Mammary microvascular endothelial cell (primary cell): ENCODE measurements at places on chromosomes 7 and 10. TPM values are rescaled to one million over a fixed set of nuclear protein-coding genes. Genes with fewer than 3 reads are reported as not detected.

The TDRD1 gene
- total RNA-seq = 0.07 TPM in 1 of 2 replicates, not detected in the other

The LAMB4 gene
- 0.10 and 0.13 TPM in 2 replicates for total RNA-seq

The PVRIG gene
- not detected in 2 replicates for total RNA-seq

The IMPDH1 gene
- 110 and 121 TPM in 2 replicates for total RNA-seq

The NME8 gene
- total RNA-seq = not detected in 2 replicates

The C7orf57 gene
- total RNA-seq = 0.15 and 0.20 TPM in 2 replicates

The UPF2 gene
- 13.9 and 15.3 TPM in 2 replicates for total RNA-seq

The HUS1 gene
- 22.8 and 41.6 TPM in 2 replicates for total RNA-seq

The AKR1C8 gene
- not detected in 2 replicates for total RNA-seq

The HOXA4 gene
- total RNA-seq = 6.2 and 8.8 TPM in 2 replicates

The ASIC3 gene
- not detected in 2 replicates for total RNA-seq

The CRYGN gene
- total RNA-seq = 0.05 TPM in 1 of 2 replicates, not detected in the other

The PAPSS2 gene
- total RNA-seq = 69.5 and 76.1 TPM in 2 replicates

The OR2A42 gene
- under 0.01 TPM in 1 of 2 replicates, not detected in the other for total RNA-seq

The PTPRZ1 gene
- total RNA-seq = not detected in 2 replicates

The ASB10 gene
- total RNA-seq = not detected in 2 replicates

The CHN2 gene
- total RNA-seq = 0.67 and 2.7 TPM in 2 replicates

The NEUROG3 gene
- total RNA-seq = not detected in 2 replicates

The ZNHIT1 gene
- total RNA-seq = 176 and 199 TPM in 2 replicates

The ZNF727 gene
- 0.07 TPM in 1 of 2 replicates, not detected in the other for total RNA-seq

The CFAP69 gene
- total RNA-seq = 0.27 and 0.74 TPM in 2 replicates

The C10orf90 gene
- total RNA-seq = not detected in 2 replicates

The SFR1 gene
- 13.3 and 13.7 TPM in 2 replicates for total RNA-seq

The RASSF4 gene
- 2.2 and 2.5 TPM in 2 replicates for total RNA-seq

The POLR1F gene
- total RNA-seq = 21.0 and 22.4 TPM in 2 replicates

The TMEM213 gene
- total RNA-seq = not detected in 2 replicates

The MMRN2 gene
- total RNA-seq = 199 and 215 TPM in 2 replicates

The OR6V1 gene
- not detected in 2 replicates for total RNA-seq

The TMEM130 gene
- total RNA-seq = not detected in 2 replicates

The SMKR1 gene
- total RNA-seq = 0.30 and 1.2 TPM in 2 replicates

The KLF14 gene
- not detected in 2 replicates for total RNA-seq

The LUC7L2 gene
- 34.9 and 39.6 TPM in 2 replicates for total RNA-seq

The BICC1 gene
- total RNA-seq = 0.15 TPM in 1 of 2 replicates, not detected in the other

The GPR15LG gene
- not detected in 2 replicates for total RNA-seq

The ZNF680 gene
- 3.7 and 6.1 TPM in 2 replicates for total RNA-seq

The AASS gene
- 10.3 and 11.2 TPM in 2 replicates for total RNA-seq

The SPDYE2 gene
- not detected in 2 replicates for total RNA-seq

The GPR26 gene
- total RNA-seq = not detected in 2 replicates

The SCART1 gene
- total RNA-seq = under 0.01 and 0.25 TPM in 2 replicates

The OPN4 gene
- total RNA-seq = not detected in 2 replicates

The HBP1 gene
- total RNA-seq = 66.8 and 67.9 TPM in 2 replicates

The SPDYE9 gene
- not detected in 2 replicates for total RNA-seq

The CYP3A5 gene
- total RNA-seq = not detected in 2 replicates

The AUTS2 gene
- total RNA-seq = 0.20 and 1.2 TPM in 2 replicates

The DNTT gene
- total RNA-seq = not detected in 2 replicates

The PHKG1 gene
- total RNA-seq = not detected in 2 replicates

The OR9A4 gene
- not detected in 2 replicates for total RNA-seq

The PRRT4 gene
- not detected in 2 replicates for total RNA-seq

The BHLHA15 gene
- total RNA-seq = 0.27 and 3.1 TPM in 2 replicates

The MSS51 gene
- total RNA-seq = 0.30 and 0.40 TPM in 2 replicates

The ELN gene
- total RNA-seq = 0.25 and 1.8 TPM in 2 replicates

The NPFFR1 gene
- total RNA-seq = not detected in 2 replicates

The AIMP2 gene
- 96.9 and 101 TPM in 2 replicates for total RNA-seq

The MNX1 gene
- not detected in 2 replicates for total RNA-seq

The FBXO24 gene
- 1.00 TPM in 1 of 2 replicates, not detected in the other for total RNA-seq

The FLNC gene
- total RNA-seq = 180 and 210 TPM in 2 replicates
